ENCODE measurements at places on chromosomes 4 and X.

DNA sequence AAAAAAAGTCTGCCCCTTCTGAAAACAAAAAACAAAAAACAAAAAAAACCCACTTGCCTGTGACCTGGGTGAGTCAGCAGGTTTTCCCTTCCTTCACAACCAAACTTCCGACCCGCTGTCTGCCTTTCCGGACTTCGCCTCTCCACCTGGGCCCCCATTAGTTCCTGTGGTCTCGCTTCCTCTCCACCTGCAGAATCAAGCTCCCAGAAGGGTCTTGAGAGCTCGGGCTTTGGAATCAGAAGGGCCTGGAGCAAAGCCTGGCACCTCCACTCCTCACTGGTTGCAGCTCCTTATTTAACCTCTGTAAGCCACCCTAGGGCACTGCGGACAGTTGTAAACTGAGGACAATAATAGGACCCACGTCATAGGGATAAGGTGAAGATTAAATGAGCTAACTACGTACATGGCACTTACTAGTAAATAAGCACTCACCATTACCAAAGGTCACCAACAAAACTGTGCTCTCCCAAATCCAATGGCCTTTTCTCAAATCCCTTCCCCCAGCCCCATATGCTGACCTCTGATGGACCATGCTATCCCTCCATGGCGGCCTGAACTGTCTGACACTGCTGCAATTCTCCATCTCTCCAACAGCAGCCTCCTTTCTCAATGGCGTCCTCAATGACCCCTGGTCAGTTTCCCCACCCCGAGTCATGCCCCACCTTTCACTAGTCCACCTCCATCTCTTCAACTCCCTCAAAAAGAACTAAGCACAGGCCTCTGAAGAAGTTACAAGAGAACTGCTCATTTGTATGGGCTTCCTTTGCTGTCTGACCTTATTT, 64.2 kb downstream of the IRF2 start:
- no peak overlapping the region for H3K27ac ChIP-seq
- H3K4me1 ChIP-seq: peaks cover 27% of the 10 kb centered on the region
- no peaks in the 10 kb centered on the region for H3K36me3 ChIP-seq
- DNase-seq: no peak
- no peaks in the 10 kb centered on the region for H3K27me3 ChIP-seq

DNA sequence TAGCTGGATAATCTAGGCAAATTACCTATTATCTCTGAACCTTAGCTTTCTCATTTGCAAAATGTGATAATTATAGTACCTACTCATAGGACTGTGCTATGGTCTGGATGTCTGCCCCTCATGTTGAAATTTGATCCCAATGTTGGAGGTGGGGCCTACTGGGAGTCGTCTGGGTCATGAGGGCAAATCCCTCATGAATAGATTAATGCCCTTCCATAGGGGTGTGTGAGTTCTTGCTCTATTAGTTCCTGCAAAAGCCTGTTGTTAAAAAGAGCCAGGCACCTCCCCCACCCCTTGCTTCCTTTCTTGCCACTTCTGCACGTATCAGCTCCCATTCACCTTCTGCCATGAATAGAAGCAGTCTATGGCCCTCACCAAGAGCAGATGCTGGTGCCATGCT, 73.9 kb downstream of the SERTM2 start:
- H3K27ac ChIP-seq: no peak overlapping the region
- DNase-seq: no peak
- H3K4me1 ChIP-seq: peaks cover 12% of the 10 kb centered on the region
- no peaks in the 10 kb centered on the region for H3K27me3 ChIP-seq

GRCh38 chrX:71533516-71533850, 579 bp downstream of the OGT start:
- H3K36me3 ChIP-seq: peaks cover 18% of the 10 kb centered on the region
- peak overlapping the region; percentile 82 for H3K27ac ChIP-seq
- peaks cover 41% of the 10 kb centered on the region for H3K4me1 ChIP-seq
- no peaks in the 10 kb centered on the region for H3K27me3 ChIP-seq
- DNase-seq: peak; percentile 57

DNA sequence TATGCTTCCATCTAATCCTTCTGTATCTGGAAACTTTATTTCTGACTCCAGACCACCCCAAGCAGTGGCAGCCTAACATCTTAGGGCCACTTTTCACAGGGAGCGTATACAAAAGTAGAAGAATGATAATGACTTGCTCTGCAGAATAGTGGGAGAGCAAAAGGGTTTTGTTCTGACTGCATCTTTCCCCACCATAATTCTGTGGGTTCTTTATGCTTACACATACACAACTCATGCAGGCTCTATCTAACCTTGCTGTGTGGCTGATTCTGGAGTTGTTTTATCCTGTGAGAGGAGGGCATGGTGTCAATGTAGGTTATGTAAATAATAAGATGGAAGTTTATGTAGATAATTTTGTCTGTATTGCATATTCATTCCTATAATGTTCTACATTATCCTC, 42.4 kb upstream of the NDNF start:
- H3K27me3 ChIP-seq: no peaks in the 10 kb centered on the region
- H3K27ac ChIP-seq: no peak overlapping the region
- H3K4me3 ChIP-seq: no peak overlapping the region
- no peaks in the 10 kb centered on the region for H3K36me3 ChIP-seq
- H3K4me1 ChIP-seq: no peaks in the 10 kb centered on the region

- no peaks in the 10 kb centered on the region for H3K4me1 ChIP-seq
- H3K27me3 ChIP-seq: no peaks in the 10 kb centered on the region
- no peak overlapping the region for H3K27ac ChIP-seq
- DNase-seq: no peak
- no peaks in the 10 kb centered on the region for H3K36me3 ChIP-seq
Measured at GRCh38 chr4:134345244-134345643, 143.7 kb upstream of the PABPC4L start.

Data from Karpas-422 (cell line).